ENCODE measurements at places on chromosomes 4 and X.
A peak's percentile ranks its signal among the peaks of the same experiment; 100 is the strongest.

- DNase-seq = no peak
Observed at GRCh38 chr4:185016946-185017758, 1.1 kb upstream of the HELT start.

DNA sequence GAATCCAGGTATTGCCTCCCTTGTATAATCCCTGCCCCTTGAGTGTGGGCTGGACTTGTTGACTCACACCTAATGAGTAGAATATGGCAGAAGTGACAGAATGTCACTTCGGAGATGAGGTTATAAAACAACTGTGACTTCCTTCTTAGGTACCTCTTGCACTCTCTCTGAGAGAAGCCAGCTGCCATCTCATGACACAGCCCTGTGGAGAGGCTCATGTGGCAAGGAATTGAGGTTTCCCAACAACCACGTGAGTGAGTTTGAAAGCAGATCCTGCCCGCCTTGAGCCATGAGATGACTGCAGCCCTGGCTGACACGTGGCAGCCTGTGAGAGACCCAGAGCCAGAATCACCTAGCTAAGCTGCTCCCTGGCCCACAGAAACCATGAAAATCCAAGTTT lies 13.5 kb downstream of the ASB11 start:
- no peak for DNase-seq

GRCh38 chrX:65846974-65847373 lies 179.5 kb downstream of the MSN start:
- DNase-seq = no peak

- DNase-seq = no peak
Observed at GRCh38 chr4:38681281-38681991, 17.4 kb downstream of the KLF3 start.

- DNase-seq = no peak
Observed at GRCh38 chr4:98521486-98521885, 136.9 kb downstream of the TSPAN5 start.

- DNase-seq = no peak
Observed at GRCh38 chrX:20952180-20952579, 422.0 kb upstream of the CNKSR2 start.

DNA sequence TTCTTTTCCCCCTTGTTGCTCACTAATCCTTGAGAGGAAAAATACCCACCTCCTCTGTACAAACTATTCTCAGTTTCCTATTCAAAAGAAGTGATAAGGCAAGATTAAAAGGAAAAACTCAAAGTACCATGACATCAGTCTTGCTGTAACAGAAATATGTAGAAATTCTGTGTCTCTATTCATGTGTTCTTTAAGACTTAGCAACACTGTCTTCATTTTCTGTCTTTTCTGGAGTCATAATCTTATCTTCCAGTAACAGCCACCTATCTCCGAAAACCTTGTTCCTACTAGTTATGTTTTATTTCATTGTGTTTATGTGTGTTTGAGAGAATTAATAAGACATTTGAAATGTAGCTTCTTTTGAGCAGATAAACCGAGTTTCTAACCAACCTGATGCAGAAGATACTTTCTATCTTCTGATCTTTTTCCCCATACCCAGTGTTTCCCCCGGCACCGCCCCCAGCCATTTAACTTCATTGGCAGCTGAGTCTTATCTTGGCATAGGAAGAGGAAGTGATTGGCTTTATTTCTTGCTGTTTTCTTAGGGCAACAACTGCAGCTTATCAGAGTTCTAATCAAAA lies 8.0 kb downstream of the FAM241A start:
- DNase-seq = peak; percentile 49

DNA sequence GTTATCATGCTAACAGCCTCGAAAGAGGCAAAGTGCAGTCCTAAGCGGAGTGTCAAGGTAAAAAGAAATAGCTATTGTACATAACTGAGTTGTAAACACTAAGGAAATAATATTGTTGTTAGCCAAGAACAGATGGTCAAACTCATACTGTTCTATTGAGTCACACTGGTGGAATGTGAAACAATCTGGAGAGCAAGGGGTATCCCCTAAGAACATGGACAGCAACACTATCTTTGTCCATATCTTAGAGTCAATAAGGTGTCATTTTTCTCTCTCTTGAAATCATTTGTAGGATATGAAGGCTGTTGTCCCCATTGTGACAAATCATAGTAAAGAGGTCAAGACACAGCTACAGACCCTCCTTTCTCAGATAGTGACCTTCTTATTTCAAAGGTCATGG lies 4.5 kb upstream of the PDGFC start:
- DNase-seq = no peak

DNA sequence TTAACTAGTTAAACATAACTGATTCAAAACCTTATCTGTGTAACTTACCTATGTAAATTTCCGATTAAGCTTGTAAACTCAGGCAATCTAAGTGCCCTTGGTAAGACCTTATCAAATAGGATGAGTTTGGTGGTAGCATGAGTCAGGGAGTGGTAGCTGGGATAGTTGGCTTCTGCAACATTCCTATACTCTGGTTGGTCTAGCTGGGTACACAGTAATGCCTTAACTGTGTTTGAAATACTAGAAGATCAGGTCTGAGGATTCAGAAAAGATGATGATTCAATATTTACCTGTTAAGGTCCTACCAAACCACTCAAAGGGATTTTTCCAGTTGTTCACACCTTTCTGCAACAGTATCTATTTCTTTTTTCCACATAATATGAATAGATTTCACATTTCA lies 5.3 kb downstream of the YIPF7 start:
- no peak for DNase-seq

DNA sequence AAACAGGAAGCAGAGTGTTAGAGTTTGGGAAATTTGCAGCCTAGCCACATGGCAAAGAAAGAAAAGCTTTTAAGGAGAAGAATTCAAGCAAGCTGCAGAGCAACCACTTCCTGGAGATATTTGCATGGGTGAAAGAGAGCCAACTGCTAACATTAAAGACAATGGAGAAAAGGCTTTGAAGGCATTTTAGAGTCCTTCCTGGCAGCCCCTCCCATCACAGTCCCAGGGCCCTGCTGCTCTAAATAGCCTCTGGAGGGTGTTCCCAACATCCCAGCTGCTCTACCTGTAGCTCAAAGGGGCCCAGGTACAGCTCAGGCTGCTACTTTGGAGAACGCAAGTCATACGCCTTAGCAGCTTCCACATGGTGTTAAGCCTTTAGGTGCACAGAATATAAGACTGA lies 235.9 kb upstream of the FMR1 start:
- DNase-seq = no peak

DNA sequence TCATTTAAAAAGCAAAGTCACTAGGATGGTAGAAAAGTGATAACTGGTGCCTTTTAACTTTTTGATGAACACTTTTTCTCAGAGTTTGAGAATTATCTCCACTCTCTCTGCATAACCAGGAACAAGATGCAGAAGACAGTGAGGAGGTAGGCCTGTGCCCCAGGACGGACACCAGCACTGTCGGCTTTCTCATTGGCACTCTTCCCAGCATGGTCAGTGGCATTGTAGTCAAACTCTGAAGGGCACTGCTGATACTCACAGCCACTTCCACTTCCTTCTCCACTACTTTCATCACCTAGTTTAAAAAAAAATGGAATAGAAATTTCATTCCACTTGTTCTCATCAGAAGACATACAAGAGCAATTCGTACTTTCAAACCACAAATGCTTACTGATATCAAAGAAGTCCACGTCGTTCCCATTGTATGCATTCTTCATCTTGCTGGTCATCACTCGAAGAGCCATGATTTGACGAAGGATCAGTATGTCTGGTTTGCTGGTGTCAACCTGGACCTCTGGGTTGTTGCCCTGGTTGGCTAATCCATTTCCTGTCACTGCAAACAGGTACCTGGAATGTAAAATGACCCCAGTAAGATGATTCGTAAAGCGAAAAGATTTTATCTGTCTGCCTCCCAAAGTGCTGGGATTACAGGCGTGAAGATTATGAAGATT lies 84.8 kb upstream of the TFDP3 start:
- DNase-seq = no peak

DNA sequence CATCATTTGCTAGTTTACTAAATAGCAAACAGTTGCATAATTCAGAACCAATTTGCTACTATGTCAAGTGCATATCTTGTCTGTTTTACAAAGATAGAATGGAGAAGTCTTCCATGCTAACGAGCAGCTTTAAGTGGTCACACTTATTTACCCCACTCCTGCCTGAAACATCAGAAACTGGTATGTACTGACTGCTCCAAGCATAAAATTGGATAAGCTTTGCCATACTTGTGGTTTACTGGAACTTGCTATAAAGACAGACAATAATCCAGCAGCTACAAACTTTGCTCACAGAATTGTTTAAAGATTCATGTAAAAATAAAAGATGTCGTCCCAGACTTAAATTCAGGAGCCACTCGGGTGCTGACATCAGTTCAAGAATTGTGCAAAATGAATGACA lies 13.3 kb upstream of the CDKL2 start:
- DNase-seq = no peak

DNA sequence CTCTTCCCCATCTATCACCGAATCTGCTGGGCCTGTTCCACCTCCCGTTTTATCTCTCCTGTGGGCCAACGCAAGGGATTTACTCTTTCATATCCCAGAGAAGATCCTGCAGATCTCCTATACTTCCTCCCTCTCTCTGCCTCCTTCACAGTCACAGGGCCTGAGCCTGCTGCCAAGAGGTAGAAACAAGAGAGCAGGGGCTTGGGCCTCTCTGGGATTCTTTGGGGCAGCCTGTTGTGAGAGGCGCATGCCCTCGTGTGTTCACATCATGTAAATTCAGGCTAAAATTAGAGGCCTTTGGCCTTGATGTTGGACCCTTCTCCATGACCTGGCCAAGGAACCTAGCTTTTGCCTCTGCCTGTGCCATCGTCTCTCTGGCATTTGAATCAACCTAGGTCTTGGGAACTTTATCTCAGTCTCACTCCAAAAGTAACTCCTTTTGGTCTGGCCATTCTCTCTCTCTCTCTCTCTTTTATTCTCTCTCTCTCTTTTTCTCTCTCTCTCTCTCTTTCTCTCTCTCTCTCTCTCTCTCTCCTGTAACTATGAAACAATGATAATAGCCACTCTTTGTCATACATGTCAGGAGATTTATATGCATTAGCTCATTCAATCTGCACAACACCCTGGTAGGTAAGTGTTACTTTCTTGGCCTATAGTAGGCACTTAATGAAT lies 20.0 kb upstream of the EFNB1 start:
- no peak for DNase-seq

DNA sequence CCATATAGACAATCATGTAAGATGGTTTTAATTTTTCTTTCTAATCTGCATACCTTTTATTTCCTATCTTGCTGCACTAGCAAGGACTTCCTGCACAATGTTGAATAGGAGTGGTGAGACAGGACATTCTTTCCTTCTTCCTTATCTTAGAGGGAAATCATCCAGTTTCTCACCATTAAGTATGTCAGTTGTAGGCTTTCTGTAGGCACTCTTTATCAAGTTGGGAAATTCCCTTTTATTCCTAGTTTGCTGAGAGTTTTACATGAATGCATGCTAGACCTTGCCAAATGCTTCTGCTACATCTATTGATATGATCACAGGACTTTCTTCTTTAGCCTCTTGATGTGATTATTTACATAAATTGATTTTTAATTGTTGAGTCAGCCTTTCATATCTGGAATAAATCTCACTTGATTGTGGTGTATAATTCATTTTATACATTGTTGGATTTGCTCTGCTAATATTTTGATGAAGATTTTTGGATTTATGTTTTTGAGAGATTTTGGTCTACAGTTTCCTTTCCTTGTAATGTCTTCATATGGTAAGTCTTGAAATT lies 23.8 kb downstream of the RNF175 start:
- DNase-seq = no peak

DNA sequence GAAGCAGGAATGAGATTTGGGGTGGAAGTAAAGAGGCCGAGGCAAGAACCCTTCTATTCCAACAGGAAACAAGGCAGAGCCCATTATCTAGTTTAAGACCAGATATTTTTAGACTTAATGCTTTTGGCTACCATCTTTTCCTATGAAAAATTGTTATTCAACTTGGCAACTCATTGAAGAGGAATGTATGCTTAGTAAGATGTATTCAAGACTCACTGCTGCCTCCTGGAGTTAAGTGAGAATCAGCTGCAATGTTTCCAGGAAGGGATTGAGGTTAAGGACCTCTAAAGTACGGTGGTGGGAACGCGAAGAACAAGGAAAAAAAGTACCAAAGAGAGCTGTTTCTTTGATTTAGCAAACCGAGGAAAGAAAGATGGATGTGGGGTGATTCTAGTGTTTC lies 89.1 kb downstream of the RAPGEF2 start:
- DNase-seq = no peak

DNA sequence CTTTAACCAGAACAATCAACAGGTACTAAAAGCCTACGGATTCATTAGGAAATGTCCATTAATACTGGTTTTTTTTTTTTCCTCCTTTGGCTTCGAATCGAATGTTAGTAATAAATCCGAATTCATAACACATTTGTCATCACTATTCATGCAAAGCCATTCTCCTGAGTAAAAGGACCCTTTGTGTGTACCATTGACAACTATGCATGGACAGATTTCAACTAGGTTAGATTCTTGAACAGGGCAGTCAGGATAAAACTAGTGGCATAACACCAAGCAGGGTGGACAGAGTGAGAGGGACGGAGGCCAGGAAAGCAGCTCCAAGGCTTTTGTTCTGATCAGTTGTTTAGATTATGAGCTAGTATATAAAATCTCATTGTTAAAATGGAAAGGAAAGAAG lies 1722.0 kb upstream of the TENM3 start:
- no peak for DNase-seq

DNA sequence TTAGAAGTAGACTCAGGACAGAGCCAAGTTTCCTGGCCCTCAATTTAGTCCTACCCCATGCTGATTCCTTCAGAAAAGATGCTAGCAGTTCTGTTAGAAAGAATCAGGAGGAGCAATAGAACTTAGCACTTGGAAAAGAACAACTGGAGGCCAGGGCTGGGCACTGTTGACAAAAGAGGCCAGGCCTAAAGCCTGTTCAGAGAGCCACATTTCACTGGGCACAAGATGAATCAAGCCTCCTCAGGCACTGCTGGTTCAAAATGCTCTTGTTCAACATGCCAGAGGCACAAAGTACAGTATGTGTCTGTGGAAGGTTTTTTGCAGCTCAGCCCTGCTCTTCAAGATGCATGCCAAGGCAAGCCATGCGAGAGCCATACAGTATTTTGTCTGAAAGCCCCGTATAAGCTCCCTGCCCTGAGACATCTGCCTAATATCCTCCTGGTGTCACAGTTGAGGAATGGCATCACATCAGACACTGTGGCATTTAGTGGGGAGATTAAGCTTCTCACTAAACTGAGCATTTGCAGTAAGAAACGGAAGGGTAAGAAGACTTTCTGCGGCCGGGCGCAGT lies 53.7 kb downstream of the RASL11B start:
- no peak for DNase-seq

GRCh38 chrX:132041015-132041414 lies 17.9 kb downstream of the STK26 start:
- DNase-seq = no peak
